M059J (cell line): ENCODE measurements at places on chromosomes 16 and 17.

- DNase-seq: peak; percentile 75
Observed at GRCh38 chr16:81610144-81610842, 165.7 kb downstream of the CMIP start.

GRCh38 chr17:51052235-51052634, 68.4 kb downstream of the SPAG9 start:
- DNase-seq: no peak

DNA sequence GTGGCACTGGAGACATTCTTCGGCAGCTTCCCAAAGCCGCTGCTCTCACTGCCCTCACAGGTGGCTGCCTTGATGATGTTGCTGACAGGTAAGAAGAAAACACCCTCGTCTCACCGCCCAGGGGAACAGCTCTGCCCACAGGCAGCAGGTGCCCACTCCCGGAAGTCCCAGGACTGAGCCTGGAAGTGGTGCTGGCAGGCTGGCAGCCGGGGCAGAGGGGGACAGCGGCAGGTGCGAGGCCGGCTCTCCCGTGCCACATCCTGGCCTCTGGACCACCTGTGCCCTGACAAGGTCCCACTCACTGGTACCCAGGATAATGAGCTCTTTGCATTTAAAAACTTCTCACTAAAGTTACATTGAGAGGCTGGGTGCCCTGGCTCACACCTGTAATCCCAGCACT, 20.4 kb downstream of the CEP131 start:
- no peak for DNase-seq

- DNase-seq: peak; percentile 91
Observed at GRCh38 chr17:12730931-12731521, 58.3 kb upstream of the ARHGAP44 start.

DNA sequence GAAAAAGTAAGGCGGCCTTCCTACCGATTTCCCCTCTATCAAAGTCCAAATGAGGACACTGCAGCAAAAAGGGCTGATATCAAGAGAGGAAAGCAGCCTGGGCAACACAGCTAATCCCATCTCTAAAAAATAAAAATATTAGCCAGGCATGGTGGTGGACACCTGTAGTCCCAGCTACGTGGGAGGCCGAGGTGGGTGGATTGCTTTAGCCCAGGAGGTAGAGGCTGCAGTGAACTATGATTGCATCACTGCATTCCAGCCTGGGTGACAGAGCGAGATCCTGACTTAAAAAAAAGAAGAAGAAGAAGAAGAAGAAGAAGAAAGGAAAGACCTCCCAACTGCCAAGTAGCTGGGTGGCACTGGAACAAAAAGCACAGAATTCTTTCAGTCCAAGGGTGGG, 14.4 kb downstream of the CACNB1 start:
- DNase-seq: no peak

DNA sequence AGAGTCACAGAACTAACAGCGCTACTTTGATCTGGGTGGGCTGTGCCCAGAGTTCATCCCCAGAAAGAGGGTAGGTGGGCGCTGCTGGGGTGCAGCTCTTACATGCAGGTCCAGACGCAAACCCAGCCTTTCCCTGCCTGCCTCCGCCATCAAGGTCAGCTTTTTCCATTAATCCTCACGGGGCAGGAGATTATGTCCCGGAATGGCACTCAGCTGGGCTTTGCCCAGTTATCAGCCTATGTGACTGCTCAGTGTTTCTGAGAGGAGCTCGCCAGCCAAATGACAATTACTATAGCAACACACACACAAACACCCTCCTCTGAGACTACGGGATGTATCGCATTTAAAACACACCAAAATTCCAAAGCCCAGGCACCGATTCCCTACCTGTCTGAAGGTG, 20.1 kb downstream of the GLYR1 start:
- no peak for DNase-seq

GRCh38 chr17:1574697-1575471, 12.3 kb upstream of the PITPNA start:
- no peak for DNase-seq

GRCh38 chr17:82915757-82916027, 75.9 kb upstream of the ZNF750 start:
- DNase-seq: no peak

- DNase-seq: no peak
Observed at GRCh38 chr16:27969574-27969973, 93.9 kb downstream of the GSG1L start.

- DNase-seq: no peak
Observed at GRCh38 chr16:57949013-57949412, 21.9 kb downstream of the CNGB1 start.

DNA sequence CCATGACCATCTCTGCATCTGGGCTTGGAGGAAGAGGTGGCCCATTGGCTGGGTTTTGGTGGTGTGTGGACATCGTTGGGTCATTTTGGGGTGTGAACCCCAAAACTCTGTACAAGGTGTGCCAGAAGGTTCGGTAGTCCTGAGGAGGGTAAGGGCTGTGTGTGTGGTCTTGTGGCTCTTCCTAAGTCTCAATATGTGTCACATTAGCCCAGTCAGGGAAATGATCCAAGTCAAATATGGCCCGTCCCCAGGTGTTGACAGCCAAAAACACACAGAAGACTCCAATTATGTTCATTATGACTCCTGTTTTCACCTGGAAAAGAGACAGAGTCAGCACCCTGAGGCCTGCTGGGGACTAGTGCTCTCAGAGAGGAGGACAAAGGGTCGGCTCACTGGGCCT, 27.1 kb downstream of the SLC13A5 start:
- DNase-seq: no peak

- DNase-seq: peak; percentile 96
Observed at GRCh38 chr16:56848029-56848936, 16.7 kb upstream of the SLC12A3 start.

- DNase-seq: no peak
Observed at GRCh38 chr16:69935740-69936139, 15.4 kb upstream of the CLEC18A start.

GRCh38 chr17:38864636-38865398, 5.0 kb upstream of the LASP1 start:
- peak; percentile 49 for DNase-seq

GRCh38 chr17:63190821-63191370, 224.9 kb downstream of the TANC2 start:
- DNase-seq: no peak

- no peak for DNase-seq
Observed at GRCh38 chr17:46753776-46754175, 64.7 kb downstream of the WNT3 start.

DNA sequence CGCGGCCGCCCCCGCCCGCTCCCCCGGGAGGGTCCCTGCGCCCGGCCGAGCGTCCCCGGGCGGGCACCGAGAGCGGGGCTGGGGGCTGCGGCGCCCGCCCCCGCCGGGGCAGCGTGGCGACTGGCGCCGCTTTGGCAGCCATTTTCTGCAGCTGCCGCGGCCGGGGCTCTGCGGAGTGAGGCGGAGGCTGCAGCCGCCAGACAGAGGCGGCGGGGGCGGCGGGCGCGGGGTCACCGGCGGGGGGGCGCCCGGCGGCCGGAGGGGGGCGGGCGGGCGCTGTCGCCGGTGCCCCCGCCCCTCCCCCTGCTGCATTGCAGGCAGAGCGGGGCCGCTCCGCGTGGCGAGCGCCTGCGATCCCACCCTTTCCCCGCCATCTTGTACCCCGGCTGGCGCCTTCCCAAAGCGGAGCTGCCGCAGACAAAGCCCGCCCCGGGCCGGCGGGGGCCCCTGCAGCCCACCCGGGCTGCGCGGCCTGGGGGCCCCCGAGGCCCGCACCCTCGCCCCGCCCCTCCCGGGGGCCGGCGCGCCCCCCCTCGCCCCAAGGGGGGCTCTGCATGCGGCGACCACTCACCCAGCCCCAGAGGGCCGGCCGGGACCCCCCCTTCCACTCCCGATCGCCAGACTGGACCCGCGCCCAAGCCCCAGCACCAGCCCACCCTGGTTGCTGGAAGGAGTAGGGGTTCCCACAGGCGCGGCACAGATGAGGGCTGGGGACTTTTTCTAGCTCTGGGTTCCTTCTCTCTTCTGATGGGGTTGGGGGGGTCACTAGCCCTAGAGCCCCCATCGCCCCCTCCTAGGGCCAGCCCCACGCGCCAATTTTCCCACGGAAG, 16.6 kb upstream of the CBX8 start:
- DNase-seq: no peak

- DNase-seq: no peak
Observed at GRCh38 chr16:72999541-73000019, 48.3 kb downstream of the ZFHX3 start.

GRCh38 chr16:914440-914839, 56.3 kb downstream of the LMF1 start:
- DNase-seq: peak; percentile 10

DNA sequence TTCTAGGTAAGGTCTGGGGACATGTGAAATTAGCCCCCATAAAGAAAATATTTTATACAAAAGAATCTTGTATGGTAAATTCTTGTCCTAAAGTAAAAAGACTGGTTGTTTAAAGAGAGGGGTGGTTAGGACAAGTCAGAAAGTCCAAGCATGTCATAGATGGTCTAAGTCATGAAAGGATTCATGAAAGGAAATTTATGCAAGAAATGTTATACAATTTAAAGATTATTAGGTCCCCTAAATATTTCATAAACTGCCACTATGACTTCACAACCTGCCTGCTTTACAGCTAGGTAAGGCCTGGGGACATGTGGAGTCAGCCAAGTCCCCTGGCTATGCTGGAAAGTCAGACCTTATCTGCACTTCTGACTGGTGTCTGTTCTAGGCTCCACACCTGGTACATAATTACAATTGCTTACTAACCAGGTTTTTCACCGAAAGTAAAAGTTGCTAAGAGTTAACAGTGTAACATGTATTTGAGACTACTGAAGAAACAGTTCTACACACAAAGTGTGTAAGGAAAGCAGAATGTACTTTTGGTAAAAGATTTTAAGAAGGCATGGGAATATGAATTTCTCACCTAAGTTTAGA, 17.0 kb downstream of the N4BP1 start:
- peak; percentile 48 for DNase-seq

- DNase-seq: no peak
Observed at GRCh38 chr16:50377001-50377400, 8.2 kb upstream of the BRD7 start.

GRCh38 chr16:80274576-80275191, 266.1 kb upstream of the DYNLRB2 start:
- DNase-seq: peak; percentile 62

DNA sequence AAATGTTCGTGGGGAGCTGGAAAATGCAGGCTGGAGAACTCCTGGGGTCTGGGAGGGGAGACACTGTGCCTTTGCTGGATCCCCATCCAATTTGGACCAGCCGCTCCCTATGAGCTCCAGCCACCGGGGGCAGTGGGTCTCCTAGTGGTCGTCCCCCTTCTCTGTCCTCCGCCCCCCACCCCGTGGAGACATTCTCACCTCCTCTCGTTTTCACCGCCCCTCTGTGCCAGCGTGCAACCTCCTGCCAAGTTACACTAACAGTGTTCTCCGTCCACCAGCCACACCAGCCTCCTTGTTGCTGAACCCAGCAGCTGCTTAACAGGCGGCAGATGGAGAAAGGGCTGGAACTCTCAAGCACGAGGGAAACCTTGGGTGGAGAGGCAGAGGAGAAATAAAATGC, 67.4 kb upstream of the SOX9 start:
- DNase-seq: no peak

- DNase-seq: peak; percentile 56
Observed at GRCh38 chr16:66473654-66474519, 46.8 kb downstream of the BEAN1 start.

- no peak for DNase-seq
Observed at GRCh38 chr17:45172232-45172540, 10.5 kb downstream of the HEXIM2 start.

GRCh38 chr17:79508291-79508716, 102.5 kb downstream of the RBFOX3 start:
- DNase-seq: no peak

DNA sequence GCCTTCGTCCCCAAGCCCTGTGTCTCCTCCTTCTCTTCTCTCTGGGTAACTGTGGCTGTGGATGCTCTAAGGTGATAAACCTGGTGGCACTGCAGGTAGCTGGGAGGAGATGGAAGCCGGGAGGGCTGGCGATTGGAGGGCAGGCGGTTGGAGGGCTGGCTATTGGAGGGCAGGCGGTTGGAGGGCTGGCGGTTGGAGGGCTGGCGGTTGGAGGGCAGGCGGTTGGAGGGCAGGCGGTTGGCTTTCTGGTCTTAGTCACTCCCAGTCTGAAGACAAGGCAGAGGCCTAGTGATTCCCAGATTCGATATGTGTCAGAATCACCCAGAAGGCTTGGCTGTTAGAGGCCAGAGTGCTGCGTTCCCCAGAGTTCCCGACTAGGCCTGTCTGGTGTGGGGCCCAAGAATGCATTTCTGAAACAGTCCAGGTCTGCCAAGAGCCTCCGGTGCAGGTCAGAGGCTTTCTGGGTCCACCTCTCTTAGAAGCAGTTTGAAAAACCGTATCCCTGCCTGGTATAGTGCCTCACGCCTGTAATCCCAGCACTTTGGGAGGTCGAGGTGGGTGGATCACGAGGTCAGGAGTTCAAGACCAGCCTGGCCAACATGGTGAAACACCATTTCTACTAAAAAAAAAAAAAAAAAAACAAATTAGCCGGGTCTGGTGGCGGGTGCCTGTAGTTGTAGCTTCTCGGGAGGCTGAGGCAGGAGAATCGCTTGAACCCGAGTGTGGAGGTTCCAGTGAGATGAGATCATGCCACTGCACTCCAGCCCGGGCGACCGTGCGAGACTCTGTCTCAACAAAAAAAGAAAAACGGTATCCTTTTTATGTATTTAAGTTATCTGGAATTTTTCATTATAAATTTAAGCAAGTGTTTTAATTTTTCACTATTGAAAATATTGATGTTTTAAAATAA, 59.7 kb downstream of the WDR45B start:
- peak; percentile 4 for DNase-seq

- peak; percentile 91 for DNase-seq
Observed at GRCh38 chr16:15650019-15650697, at the start of gene NDE1. TSS of gene NDE1 (plus strand) at chr16:15650245. CDS start at chr16:15664779, 14,534 bp downstream.

- no peak for DNase-seq
Observed at GRCh38 chr17:69714669-69715068, 300.2 kb downstream of the MAP2K6 start.

DNA sequence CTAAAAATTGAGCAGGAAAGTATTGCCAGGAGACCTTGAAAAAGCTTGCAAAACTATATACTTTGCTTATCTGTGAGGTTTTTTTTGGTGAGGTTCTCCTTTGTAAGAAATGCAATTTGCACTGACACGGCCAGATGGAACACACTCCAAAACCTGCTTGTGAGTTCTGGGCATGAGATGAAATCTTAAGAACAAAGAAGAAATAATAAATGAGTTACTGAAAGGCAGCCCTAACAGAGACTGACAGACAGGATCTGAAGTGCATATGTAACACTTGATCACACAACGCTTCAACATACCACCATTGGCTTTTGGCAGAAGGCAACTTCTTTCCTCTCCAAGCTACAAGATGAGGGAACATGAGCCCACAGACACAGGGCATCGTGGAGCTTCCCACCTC, 82.6 kb downstream of the USP31 start:
- DNase-seq: no peak

- no peak for DNase-seq
Observed at GRCh38 chr16:69859105-69859989, 91.8 kb upstream of the CLEC18A start.

DNA sequence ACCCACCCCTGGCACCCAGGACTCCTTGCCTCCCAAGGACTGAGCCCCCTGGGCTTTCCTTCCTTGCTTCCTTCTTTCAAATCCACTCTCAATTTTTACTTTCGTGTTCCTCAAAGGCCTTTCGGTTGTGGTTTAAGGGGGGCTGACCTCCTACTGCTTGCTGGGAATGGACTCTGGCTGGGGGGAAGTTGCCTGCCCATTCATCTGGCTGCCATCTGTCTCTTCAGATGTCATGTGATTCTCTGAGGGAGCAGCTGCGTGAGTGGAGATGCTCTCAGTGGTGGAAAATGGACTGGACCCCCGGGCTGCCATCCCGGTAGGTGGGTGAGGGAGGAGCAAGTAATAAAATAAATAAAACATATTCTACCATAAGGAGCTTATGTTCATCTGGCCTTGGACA, 93.8 kb upstream of the RPRML start:
- no peak for DNase-seq
